ENCODE measurements at places on chromosomes 4 and X.
A peak's percentile ranks its signal among the peaks of the same experiment; 100 is the strongest.

DNA sequence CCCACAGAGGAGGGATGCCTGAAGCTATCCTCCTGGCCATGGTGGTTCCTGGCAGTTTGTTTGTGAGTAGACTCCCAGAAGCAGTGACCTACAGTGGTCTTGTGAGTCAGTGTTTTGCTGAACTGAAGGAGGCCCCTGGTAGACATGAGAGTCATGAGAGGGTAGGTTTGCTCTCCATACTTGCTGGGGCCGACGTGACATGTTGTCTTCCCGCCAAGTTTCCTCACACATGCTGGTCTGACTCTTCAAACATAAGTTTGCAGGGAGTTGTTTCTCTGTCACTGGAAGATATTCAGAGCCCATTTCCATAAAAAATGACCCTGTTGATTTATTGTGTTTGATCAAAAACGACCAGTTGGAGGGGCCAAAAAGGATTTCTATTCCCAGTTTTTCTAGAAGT lies 131.1 kb upstream of the SCML1 start:
- DNase-seq, result no peak

DNA sequence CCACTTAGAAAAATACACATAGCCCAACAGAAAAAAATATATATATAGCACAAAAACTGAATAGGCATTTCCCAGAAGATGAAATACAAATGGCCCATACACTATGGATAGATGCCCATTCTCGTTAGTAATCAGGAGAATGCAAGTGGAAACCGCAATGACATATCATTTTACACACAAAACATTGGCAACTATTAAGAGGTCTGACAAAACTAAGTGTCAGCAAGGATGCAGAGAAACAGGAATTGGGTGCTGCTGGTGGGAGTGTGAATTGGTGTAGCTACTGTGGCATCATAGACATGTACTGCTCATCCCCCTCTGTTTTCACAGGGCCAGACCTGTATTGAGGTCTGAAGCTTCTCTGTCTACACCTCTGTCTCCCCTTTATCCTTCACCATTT lies 320.0 kb downstream of the IDS start:
- DNase-seq, result no peak

GRCh38 chr4:186400676-186401075 lies 134.7 kb downstream of the F11 start:
- no peak for DNase-seq

DNA sequence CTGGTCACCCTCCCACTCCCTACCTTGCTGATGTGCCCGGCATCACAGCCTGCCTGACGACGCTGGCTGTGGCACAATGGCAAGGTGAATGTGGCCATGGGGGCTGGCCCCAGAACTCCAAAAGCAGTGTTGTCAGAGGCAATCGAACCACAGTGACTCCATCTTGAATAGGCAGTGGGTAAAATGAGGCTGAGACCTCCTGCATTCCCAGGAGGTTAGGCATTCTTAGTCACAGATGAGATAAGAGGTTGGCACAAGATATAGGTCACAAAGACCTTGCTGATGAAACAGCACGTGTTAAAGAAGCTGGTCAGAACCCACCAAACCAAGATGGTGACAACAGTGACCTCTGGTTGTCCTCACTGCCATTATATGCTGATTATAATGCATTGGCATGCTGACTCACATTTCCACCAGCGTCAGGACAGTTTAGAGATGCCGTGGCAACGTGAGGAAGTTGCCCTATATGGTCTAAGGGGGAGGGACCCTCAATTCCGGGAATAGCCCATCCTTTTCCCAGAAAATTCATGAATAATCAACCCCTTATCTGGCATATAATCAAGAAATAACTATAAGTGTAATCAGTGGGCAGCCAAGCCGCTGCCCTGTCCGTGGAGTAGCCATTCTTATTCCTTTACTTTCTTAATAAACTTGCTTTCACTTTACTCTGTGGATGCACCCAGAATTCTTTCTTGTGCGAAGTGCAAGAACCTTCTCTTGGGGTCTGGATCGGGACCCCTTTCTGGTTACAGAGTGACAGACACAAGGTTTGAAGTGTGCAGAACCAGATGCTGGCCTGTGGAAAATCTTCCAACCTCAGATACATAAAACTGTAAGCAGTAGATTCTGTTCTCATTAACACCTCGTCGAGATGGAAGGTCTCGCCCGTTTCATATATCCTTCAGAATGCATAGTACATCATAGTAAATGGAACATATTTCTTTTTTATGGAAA lies 26.8 kb upstream of the CLDN24 start:
- DNase-seq, result peak; percentile 99

DNA sequence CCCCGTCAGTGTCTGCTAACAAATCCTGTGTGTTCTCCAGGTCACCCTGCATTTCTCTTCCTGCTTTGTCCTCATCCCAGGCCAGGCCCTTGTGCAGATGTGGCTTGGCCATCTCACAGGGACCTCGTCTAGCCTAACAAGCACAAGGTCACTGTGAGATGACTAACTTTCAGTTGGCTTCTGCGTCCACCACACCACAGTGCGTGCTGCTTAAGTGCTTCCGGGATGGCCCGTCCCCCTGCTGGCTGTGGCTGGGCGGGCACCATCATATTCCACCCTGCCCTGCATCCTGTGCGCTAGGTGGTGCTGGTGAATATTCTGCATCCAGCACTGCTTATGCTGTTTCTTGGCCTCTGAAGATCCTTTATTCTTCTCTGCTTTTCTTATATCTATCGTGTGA lies 33.8 kb downstream of the RBBP7 start:
- no peak for DNase-seq

GRCh38 chr4:112747036-112747435 lies 110.1 kb downstream of the LARP7 start:
- no peak for DNase-seq

GRCh38 chr4:68271851-68272357 lies 26.4 kb upstream of the TMPRSS11B start:
- peak; percentile 65 for DNase-seq

DNA sequence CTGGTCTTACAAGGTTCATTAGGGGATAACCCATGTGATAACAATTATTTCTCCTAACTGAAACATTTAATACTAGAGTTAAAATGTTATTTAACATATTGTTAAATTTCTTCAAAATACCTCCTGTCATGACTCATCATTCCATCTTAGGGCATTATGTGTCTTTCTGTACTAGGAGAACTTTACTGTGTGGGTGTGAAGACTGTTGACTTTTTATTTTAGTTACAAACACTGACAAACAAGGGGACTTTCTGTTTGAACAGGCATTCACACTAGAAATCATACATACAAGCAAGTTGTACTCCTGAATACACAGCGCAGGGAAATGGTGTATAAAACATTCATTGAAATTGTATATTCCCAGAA lies 175.9 kb downstream of the FBXW7 start:
- peak; percentile 36 for DNase-seq

GRCh38 chrX:150483356-150483985 lies 85.0 kb upstream of the MTM1 start:
- DNase-seq, result no peak

DNA sequence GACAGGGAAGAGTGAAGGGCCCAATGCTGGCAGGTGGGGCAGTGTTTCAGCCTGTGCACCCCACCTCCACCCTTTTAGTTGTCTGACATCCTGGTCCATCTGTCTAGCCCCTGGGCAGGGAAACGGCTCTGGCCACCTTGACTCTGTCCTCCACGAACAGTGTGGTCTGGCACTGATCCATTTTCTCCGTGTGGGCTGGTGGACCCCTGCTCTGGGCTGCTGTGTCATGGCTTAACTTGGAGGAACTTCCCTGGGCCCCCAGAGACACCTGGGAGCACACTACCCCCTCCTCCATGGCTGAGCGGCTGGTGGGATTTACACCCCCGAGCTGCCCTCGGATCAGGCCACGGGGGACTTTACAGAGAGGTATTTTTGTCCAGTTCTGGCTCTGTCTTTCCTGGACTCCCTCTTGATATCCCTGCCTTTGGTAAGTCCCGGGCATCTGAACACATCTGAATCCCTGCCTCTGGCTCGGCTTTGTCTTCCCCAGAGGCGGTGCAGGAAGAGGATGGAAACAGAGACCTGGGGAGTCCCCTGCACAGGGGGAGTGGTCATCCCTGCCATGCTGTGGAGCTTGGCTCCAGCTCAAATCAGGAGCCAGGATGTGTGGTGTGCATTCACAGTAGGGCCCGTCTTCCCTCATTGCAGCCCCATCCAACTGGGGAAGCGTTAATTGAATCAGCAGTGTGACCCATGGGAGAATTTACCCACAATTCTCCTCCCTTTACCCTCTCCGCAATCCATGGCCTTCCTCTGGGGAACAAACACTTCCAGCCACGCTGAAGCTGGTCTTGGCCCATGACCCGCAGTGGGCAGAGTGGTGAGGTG lies 6.3 kb upstream of the NKX1-1 start:
- no peak for DNase-seq

GRCh38 chr4:948936-949300 lies 16.7 kb downstream of the TMEM175 start:
- no peak for DNase-seq

DNA sequence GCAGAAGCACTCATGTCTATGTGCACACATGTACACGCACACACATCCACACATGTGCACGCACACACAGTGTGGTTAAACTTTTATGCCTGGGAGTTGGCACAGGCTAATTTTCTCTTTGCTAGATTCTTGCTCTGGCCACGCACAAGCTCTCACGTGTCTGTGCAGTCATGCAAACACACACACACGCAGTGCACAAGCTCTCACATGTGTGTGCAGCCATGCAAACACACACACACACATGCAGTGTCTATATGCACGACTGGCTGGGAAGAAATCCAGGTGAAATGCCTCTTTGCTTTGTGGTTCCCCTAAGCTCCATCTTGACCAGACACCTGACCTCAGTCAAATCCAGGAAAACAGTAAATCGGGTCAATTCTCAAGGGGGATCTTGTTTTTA lies 138.0 kb downstream of the SHOX start:
- no peak for DNase-seq

DNA sequence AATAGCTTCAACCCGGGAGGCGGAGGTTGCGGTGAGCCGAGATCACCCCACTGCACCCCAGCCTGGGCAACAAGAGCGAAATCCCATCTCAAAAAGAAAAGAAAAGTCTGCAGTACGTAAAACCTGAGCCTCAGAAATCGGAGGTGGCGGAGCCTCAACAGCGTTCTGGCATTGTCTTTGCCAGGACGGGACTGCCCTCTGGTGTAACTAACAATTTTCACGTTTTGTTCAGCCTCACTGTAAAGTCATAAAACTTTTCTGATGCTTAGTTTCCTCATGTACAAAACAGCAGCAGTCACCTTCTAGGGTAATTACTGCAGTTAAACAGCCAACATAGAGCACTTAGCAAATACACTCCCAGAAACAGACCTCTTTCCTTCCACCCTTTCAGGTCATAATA lies 121.7 kb downstream of the RBM47 start:
- no peak for DNase-seq
